ENCODE measurements at places on chromosomes 16 and 17. TPM values are rescaled to one million over a fixed set of nuclear protein-coding genes. Genes with fewer than 3 reads are reported as not detected.

GRCh38 chr17:28956112-28956511 is 4.8 kb upstream of the PHF12 start:
- no peak for DNase-seq

DNA sequence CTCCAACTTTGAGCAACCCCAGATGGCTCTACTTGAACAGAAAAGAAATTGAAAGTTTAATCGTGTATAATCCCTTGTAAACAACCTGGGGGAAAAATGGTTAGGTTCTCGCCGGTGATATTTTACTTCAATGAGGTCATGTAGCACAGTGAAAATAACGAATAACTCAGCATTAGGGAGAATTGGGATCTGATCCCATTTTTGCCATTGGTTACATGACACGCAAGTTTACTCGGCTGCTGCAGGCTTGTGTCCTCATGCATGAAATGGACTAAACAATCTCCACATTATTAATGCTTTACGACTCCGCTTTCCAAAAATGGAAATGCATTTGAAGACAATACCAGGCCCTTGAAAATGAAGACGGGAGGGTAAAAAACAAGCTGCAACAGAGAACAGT is 45.5 kb upstream of the LRRC37A3 start:
- DNase-seq = no peak

GRCh38 chr17:73956169-73956568 is 247.3 kb upstream of the RPL38 start:
- DNase-seq = no peak

DNA sequence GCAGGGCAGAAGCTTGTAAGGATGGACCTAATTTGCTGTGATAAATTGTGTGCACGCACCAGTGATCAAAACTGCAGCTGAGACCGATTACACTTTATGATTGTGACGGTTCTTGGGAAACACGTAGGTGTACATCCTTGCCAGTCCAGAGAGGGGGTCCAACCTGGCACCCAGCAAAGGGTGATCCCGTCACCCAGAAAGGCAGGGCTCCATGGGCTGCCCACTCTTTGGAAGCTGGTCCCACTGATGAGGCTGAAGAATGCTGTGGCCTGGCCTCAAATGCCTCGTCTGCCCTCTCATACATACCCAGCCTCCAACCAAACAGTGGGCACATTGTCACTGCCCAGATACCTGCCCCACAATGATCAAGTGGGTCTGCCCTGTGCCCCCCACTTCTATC is 132.0 kb downstream of the C16orf78 start:
- no peak for DNase-seq

EFNB3 gene
- 1.6 TPM for total RNA-seq

LGALS9C gene
- 8.8 TPM for total RNA-seq

Measured in mucosa of gallbladder (tissue), 1 donor.